ENCODE measurements at places on chromosomes 2 and 18.

GRCh38 chr2:45833301-45833967 lies 182.0 kb downstream of the PRKCE start:
- no peak for DNase-seq

GRCh38 chr2:160073284-160073888 lies 11.0 kb upstream of the PLA2R1 start:
- DNase-seq: no peak

GRCh38 chr2:6674381-6674780 lies 191.3 kb downstream of the CMPK2 start:
- DNase-seq: no peak

DNA sequence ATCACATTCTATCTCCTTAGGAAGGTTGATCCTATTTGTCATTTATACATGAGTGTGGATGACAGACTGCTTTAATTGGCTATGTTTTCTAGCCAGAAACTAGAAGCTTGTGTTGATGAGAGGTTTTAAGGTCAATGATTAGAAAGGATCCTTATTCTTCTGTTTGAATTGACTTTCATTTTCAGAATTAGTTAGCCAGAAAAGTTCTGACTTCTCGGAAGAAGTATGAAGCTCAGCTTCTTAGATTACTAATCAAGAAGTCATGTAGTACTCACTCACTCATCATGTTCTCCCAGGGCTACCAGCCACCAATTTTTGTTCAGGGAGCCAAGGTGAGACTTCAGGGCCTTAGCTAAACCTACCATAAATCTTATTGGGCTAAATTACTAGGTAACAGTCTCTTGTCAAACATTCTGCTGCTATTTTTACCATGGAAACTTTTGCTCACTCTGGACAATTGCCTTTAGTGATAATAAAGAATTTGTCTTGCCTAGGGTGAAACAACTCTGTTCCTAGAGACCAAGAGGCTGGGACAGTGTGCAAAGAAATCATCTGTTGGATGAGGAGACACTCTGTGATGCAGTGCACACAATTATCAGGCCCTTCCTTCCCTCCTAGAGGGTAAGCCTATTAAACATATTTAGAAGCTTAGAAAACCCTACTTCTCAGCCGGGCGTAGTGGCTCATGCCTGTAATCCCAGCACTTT lies 111.6 kb upstream of the DNMT3A start:
- no peak for DNase-seq

- DNase-seq: no peak
These were observed 1.8 kb upstream of the NPAS2 start for GRCh38 chr2:100818003-100818605.

- no peak for DNase-seq
These were observed 20.3 kb downstream of the TRAPPC12 start for GRCh38 chr2:3399829-3400228.

GRCh38 chr18:8803063-8803795 lies 97.9 kb downstream of the MTCL1 start:
- no peak for DNase-seq

GRCh38 chr2:112682101-112682500 lies 36.4 kb downstream of the SLC20A1 start:
- DNase-seq: no peak

- no peak for DNase-seq
These were observed 54.1 kb downstream of the BAZ2B start for GRCh38 chr2:159562248-159562647.

DNA sequence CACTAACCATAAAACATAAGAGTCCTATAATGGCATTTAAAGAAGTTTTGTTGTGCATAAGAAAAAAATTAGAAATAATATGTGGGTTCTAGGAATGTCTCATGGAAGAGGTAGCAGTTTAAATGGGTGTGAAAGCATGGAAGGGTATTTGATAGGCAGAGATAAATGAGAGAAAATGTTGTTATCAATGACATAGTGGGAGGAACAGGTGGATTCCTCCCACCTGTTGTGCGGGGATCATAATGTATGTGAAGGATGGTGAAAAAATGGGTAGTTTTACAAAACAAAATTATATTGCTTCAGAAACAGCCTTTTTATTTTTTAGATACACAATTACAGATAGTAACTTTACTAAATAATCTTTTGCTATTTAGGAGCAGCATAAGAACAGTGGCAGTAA lies 41.7 kb downstream of the RIT2 start:
- DNase-seq: no peak

DNA sequence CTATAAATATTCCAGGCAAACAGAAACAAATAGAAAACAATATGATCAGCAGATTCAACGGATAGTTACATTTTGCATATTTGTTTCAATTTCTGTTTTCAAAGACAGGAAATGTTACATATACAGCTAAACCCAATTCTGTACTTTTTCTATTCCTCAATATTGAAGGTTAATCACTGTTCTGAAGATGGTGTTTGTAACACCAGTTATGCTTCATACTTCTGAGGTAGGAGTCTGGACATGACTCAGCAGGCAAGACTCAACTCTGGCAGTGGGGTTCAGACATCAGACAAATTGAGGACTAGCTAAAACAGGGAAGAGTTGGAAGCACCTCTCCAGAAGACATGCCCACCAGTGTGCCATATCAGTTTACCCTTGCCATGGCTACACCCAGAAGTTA lies 16.6 kb downstream of the SERPINB13 start:
- DNase-seq: no peak

- DNase-seq: no peak
These were observed 515.4 kb upstream of the RAB6C start for GRCh38 chr2:129464036-129464435.

- no peak for DNase-seq
These were observed 54.9 kb downstream of the AKAIN1 start for GRCh38 chr18:5142131-5142530.

- DNase-seq: no peak
These were observed 79.9 kb downstream of the MTCL1 start for GRCh38 chr18:8785261-8785660.

DNA sequence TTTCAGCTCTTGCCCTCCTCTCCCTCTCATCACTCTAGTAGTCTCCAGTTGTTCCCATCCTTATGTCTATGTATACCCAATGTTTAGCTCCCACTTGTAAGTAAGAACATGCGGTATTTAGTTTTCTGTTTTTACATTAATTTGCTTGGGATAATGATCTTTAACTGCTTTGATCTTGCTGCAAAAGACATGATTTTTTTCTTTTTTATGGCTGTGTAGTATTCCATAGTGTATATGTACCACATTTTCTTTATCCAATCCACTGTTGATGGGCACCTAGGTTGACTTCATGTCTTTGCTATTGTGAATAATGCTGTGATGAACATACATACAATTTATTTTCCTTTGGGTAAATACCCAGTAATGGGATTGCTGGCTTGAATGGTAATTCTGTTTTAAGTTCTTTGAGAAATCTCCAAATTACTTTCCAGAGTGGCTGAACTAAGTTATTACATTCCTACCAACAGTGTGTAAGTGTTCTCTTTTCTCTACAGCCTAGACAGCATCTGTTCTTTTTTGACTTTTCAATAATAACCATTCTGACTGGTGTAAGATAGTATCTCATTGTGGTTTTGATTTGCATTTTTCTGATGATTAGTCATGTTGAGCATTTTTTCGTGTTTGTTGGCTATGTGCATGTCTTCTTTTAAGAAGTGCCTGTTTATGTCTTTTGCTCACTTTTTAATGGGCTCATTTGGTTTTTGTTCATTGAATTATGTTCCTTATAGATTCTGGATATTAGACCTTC lies 179.6 kb upstream of the SLC39A10 start:
- no peak for DNase-seq

DNA sequence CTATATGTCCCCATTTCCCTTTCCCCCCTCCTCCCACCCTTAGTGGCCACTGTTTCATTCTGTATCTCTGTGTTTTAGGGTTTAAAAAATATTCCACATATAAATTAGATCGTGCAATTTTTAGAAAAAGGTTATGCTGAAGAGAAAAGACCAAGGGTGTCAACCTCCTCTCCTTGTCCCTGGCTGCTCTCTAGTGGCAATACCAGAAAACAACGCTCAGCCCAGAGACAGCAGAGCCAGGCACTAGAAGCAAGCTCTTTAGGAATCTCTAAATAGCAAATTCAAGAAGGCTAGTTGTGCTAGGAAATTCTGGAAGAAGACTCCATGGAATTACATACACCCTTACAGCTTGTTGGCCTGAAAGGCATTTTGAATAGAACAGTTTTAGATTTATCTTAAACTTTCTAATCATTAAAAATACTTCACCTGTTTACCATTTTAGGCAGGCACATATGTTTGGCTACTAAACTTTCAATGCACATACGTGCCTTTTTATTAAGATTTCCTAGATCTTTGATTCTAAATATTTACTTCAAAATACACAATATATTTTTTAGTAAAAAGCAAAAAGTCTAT lies 35.1 kb upstream of the RASGRP3 start:
- no peak for DNase-seq

DNA sequence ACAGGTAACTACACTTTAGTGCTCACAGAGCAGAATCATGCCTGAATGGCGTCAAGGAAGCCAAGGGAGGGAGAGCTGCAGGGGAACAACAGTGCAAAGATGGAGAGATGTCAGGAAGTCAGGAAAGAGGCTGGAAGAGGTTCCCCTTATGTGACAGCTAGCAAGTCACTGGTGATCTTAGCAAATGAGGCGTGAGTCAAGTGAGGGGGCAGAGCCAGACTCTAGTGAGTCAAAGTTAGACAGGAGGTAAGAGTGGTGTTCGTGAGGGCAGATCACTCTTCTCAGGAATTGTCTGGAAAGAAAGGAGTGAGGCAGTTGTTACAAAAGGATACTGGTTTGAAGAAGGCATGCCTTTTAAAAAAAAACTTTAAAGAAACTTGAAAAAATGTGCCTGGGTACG lies 87.1 kb downstream of the MEP1B start:
- no peak for DNase-seq

- no peak for DNase-seq
These were observed 59.2 kb downstream of the LRRC30 start for GRCh38 chr18:7290077-7290476.

DNA sequence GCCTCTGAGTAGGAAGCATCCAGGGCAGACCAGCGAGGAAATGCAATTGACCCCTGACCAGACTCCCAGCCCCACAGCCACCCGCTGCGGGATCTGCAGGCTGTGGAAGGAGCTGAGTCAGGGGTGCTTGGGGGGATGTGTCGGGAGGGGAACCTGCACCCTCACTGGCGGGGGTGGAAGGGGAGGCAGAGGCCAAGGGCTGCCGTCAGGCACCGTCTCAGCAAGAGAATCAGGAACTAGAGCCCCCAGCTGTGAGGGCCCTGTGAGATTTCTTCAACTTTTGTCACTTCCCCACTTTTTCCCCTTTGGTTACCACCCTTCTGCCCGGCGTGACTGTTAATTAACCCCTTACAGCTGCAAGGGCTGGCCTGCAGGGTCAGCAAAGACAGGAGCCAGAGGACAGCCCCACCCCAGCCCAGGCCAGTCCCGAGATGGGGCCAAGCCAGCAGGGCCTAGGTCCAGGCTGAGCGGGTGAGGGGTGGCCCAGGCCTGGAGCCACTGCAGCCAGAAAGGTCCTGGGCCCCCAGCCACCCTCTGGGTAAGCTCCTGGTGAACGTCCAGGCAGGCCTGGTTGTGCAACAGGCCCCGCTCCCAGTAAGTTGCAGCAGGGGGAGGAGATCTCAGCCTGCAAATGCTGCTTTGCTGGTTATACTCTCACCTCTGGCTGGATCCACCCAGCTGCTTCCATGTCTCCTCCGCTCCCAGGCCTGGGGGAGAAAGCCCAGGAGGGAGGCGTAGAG lies 147.0 kb upstream of the ID2 start:
- DNase-seq: no peak

GRCh38 chr2:98134172-98135005 lies 47.4 kb downstream of the VWA3B start:
- DNase-seq: no peak

DNA sequence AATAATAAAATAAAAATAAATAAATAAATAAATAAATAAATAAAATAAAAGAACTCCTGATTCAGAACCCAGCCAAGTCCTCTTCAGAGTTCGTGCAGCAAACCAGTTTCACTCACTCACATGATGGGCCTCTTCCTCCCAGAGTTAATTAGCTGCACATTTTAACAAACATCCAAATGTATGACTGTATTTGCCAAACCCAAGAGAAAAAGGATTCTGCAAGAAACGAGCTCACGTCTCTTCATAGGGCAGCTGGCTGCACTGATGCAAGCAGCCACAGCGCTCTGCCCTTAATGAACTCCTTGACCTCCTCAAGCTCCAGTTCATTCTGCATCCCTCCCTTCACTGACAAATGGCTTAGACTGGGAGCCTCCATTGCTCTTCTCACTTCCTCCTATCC lies 55.1 kb downstream of the MREG start:
- no peak for DNase-seq

DNA sequence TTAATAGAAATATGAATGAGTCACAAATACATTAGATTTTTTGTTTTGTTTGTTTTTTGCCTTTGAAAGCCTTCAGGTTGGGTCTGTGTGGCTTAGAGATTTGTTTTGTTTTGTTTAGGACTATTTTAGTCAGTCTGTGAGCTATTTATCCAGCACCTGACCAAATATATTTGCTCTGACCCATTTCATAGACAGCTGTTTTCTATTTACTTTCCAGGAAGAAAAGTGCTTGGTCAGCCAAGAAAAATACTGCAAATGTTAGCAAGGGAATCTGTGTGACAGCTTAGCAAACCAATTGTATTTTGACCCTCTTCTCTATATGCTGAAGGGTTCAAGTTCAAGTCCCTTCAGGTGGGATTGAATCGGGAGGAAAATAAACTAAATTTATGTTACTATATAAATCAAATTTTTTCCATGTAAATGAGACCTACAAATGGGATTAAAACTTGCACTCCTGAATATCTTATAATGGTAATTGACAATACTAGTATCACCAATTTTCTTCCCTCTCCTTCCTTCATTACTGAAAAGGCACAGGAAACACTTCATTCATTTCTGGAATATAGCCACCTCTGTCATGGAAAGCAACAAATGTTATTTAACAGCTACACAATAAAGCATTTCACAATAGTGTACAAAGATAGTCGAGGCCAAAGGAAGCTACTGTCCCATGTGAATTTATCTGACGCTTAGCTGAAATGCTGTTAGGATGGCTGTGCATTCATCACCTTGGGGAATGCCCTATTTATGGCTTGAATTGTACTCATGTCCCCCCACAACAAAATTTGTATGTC lies 23.1 kb upstream of the KLF7 start:
- DNase-seq: no peak

GRCh38 chr2:213162516-213163118 lies 11.2 kb upstream of the IKZF2 start:
- DNase-seq: no peak

DNA sequence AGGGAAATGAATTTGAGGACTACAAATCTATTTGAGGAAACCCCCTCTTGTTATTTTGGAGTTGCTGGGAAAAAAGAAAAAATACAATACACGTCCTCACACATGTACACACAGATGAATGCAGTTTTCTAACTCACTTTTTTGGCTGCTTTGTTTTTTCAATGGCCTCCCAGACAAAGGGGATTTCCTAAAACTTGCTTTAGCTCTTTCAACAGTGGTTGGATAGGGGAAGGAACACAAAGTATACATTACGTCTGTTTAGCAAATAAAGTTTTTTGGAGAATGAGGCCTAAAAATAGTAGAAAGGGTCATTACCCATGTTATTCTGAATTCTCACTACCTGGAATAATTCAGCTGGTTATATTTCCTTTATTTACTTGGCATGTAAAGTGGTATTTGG lies 125.3 kb upstream of the ITGB6 start:
- DNase-seq: no peak

Data from cortex of kidney (tissue), 1 donor.